A549 (cell line): ENCODE measurements at places on chromosomes 13 and 19. TPM values are rescaled to one million over a fixed set of nuclear protein-coding genes. Genes with fewer than 3 reads are reported as not detected.
A peak's percentile ranks its signal among the peaks of the same experiment; 100 is the strongest.

DNA sequence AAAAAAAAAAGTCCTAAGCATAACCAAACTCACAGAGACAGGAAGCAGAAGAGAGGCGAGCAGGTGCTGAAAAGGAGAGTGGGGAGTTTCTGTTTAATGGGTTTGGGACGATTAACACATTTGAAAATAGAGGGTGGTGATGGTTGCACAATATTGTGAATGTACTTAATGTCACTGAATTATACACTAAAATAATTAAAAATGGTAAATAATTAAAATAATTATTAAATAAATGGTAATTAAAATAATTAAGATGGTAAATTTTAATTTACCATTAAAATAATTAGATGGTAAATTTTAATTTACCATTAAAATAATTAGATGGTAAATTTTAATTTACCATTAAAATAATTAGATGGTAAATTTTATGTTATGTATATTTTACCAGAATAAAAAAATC lies 74.8 kb upstream of the XPO4 start:
- DNase-seq, result no peak

SOHLH2 gene
- polyA plus RNA-seq, result 0.04 TPM in 1 of 3 replicates, not detected in the others

IGFL1 gene
- polyA plus RNA-seq, result 1.0 to 1.9 TPM (median 1.1 TPM) in 3 replicates

EHD2 gene
- polyA plus RNA-seq, result 93.8 to 112 TPM (median 105 TPM) in 3 replicates

FGF22 gene
- polyA plus RNA-seq, result 0.79 to 1.1 TPM (median 1.0 TPM) in 3 replicates

PBX4 gene
- 0.90 to 1.6 TPM (median 1.4 TPM) in 3 replicates for polyA plus RNA-seq

GRCh38 chr19:49588365-49589122 lies 2.4 kb upstream of the PRR12 start:
- DNase-seq, result no peak

- no peak for DNase-seq
Observed at GRCh38 chr13:45410001-45410400, 8.2 kb downstream of the SLC25A30 start.

GRCh38 chr13:111533900-111534683 lies 213.7 kb downstream of the TEX29 start:
- DNase-seq, result no peak

DHDH gene
- polyA plus RNA-seq, result 1.1 to 1.2 TPM (median 1.2 TPM) in 3 replicates

DNA sequence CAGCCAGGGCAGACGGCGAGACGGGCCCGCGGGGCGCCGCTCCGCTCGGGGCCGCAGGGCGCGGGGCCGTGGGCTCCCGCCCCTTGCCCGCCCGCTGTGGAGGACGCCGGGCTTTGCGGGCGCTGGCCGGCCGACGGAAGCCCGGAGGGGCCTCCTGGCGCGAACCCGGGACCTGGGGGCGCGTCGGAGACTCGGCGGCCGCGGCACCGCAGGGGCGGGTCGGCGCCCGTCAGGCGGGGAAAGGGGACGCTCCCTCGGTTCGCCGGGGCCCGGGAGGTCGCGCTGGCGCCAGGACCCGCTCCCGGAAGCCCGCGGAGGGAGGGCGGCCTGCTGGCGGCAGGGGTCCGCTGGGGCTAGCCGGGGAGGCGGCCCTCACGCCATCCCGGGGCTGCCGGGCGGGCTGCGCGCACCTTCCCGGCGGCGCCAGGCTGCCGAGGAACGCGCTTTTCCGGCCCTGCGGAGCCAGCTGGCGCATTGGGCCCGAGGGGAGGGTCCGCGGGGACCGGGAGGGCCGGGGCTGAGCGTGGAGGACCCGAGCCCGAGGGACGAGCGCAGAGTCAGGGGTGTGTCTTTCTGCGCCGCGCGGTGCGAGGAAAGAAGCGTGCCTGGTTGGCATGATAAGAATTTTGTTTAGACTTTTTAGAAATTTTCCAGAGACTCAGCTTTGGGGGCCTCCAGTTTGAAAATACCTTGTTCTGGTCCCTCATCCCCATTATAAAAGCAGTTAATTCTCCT lies 511 bp downstream of the GARRE1 start:
- peak; percentile 72 for DNase-seq

CRB3 gene
- 4.2 to 5.7 TPM (median 4.5 TPM) in 3 replicates for polyA plus RNA-seq

- no peak for DNase-seq
Observed at GRCh38 chr13:50200988-50201387, 185.7 kb downstream of the KCNRG start.

DNA sequence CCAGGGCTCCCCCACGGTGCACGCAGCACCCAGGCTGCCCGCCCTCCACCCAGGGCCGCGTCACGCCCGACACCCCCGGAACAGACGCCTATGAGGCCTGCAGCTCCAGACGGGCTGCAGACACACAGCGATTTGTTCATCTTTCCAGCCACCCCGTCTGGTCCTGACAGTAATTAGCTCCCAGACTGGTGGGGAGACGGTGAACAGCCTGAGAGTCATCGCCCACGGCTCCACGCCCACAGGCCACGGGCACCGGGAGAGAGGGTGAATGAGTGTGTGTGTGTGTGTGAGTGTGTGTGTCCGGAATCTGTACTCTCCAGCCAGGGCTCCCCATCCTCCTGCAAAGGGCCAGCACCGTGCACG lies 18.1 kb downstream of the GADD45B start:
- DNase-seq, result no peak

THAP8 gene
- 7.0 to 7.5 TPM (median 7.5 TPM) in 3 replicates for polyA plus RNA-seq

DNA sequence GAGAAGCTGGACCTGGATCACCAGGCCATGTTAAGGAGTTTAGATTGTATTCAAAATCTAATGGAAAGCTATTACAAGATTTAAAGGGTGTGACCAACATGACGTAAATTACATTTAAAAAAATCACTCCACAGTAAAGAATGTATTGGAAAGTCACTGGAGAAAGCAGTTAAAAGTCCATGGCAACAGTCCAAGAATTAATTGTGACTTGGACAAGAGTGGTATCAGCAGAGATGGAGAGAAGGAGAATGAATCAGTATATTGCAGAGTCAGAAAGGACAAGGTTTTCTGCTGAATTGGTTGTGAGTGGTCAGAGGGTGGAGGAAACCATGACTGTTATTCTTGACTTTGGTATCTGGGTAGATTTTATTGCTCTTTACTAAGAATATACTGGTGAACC lies 535.1 kb upstream of the SLITRK1 start:
- DNase-seq, result no peak

DNA sequence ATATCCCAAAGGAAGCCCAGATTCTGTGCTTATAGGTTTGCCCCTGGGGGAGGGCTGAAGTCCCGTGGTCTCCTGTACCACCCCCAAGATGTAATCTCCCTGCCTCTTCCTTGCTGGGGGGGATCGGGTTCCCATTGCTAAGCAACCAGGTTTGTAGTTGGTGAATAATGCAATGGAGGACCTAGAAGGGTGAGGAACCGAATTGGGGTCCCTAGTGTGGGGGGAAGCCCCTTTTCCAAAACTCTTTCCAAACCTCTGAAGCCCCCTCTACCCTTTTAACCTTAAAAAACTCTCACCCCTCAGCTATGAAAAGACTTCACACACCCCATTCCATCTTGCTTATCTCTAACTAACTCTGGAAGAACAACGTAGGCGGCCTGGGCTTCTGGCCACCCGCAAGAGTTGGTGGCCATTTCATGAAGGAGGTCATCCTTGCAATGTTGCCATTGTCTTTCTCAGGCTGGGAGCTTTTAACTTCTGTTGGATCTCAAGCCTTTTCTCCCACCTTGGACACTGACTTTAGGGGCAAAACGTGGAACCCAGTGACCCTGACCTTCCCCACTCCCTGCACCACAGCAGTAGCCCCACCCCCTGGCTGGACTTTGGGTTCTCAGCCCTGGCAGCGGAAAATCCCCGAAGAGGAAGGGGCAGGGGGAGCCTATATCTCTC lies 661 bp downstream of the PALM3 start:
- no peak for DNase-seq

- DNase-seq, result no peak
Observed at GRCh38 chr19:23867895-23868294, 46.8 kb upstream of the ZNF726 start.

GRCh38 chr19:11324079-11324661 lies 15.3 kb downstream of the RAB3D start:
- DNase-seq, result no peak

CYP2F1 gene
- not detected in 3 replicates for polyA plus RNA-seq

GRCh38 chr13:94683409-94683808 lies 28.9 kb downstream of the SOX21 start:
- DNase-seq, result no peak

- DNase-seq, result no peak
Observed at GRCh38 chr19:49338023-49338677, 2.9 kb downstream of the CD37 start.

GRCh38 chr13:23323946-23324709 lies 109.4 kb downstream of the SACS start:
- DNase-seq, result no peak

IGLON5 gene
- 0.05 to 0.06 TPM in 2 of 3 replicates, not detected in the other for polyA plus RNA-seq

LILRA6 gene
- not detected in 3 replicates for polyA plus RNA-seq

PEAK3 gene
- polyA plus RNA-seq, result not detected in 3 replicates

DNA sequence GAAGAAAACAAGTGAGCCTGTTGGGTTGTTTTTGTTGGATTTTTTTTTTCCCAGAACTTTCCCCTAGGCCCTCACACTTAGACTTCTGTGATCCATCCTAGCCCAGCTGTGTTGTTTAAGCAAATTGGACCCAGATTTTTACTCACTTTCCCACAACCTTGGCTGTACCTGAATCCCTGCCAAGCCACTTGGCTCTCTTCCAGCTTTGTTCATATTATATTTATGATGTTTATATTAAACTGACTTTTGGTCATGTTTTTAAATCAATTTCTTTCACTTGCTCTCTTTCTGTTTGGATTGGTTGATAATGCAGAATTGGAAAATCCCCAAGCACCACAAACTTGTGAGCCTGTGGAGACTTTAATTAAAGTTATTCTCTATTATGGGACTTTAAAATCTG lies 16.6 kb downstream of the OLFM4 start:
- DNase-seq, result no peak

- DNase-seq, result no peak
Observed at GRCh38 chr13:42971691-42972347, 20.2 kb downstream of the EPSTI1 start.

GRCh38 chr19:42121036-42121621 lies 11.1 kb downstream of the POU2F2 start:
- no peak for DNase-seq

GRCh38 chr13:113952151-113952982 lies 21.5 kb downstream of the C13orf46 start:
- DNase-seq, result no peak

DNA sequence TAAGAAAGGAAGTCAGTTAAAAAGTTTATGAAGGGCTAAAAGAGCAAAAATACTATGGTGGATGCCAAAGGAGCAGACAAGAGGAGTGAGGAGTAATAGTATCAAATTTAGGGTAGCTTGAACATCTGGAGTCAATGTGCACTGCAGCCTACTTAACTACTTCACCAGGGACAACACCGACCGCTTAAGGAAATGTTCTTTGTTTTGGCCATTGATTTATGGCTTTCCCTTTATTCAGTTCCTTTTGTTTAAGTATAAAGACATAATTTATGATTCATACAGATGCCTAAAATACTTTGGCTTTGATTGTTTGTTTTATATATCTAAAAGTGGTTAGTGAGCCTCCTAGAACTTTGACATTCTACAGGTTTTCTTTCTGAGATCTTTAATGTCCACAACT lies 276.3 kb upstream of the PRR20A start:
- DNase-seq, result no peak

DNA sequence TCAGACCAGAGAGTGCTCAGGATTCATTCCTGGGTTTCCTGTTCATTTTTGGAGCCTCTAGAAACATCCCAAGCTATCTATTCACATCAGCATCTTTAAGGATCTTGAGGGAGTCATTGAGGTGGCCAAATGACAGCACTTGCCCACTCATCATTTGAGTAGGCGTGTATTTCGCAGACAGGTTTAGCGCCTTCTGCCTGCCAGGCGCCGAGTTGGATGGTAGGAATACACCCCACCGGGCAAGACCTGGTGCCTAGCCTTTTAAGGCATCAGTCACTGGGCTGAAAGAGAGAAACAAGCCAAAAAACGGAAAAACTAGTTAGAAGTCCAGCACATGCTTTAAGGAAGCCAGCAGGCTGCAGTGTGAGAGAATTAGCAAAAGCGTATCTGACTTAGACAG lies 33.8 kb downstream of the PEX11G start:
- no peak for DNase-seq

- peak; percentile 76 for DNase-seq
Observed at GRCh38 chr13:114099191-114099590, 33.2 kb downstream of the RASA3 start.

DNA sequence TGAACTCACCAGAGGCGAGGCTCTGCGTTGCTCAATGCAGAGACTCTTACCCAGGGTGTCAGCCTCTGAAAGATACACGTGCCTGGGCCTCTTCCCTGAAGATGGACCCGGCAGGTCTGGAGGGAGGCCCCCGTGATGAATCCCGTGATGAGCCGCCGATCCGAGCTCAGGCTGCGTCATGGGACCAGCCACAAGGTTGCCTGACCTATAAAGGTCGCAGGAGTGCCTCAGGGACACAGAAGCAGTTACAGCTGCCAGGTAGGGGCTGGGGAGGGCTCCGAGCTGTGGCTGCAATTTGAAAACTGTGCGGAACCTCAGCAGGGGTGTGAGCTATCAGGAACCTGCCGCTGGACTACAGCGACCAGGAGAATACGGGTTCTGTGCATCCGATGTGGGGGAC lies 10.5 kb upstream of the ATP11A start:
- no peak for DNase-seq

- no peak for DNase-seq
Observed at GRCh38 chr13:34588362-34588761, 353.7 kb upstream of the NBEA start.

LGALS14 gene
- polyA plus RNA-seq, result not detected in 3 replicates

- no peak for DNase-seq
Observed at GRCh38 chr13:90027409-90027808, 1320.1 kb upstream of the MIR17HG start.

GRCh38 chr13:50531917-50532899 lies 311.3 kb downstream of the DLEU7 start:
- DNase-seq, result no peak

DNA sequence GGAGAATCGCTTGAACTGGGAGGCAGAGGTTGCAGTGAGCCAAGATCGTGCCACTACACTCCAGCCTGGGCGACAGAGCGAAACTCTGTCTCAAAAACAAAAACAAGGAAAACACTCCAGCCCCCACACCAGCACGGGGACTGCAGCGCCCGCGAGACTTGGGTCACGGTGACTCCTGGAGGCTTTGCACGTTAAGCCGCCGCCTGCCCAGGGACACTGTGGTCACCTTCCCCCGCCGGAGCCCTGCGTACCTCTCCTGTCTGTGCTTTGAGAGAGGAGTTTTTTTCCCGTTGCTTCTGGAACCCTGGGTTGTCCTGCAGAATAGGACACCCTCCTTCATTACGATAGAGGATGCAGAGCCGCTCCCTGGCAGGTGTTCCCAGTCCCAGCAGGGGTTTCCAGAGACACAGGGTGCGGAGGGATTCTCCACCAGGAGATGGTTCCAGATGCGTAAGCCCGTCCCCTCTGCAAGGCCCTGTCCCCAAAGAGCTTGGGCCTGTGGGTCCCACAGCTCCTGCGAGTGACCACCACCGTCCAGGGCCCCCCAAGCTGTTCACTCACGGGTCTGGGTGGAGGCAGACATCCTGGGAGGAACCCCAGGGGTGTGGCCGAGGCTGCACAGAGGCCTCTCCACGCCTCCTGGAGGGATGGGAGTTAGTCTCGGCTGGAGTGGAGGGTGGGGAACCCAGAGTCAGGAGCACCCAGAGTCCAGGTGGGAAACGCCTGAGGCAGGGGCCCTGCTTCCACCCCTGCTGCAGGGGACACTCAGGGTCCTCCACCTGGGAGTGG lies 42.8 kb upstream of the NDUFS7 start:
- DNase-seq, result no peak
